Spleen (tissue), 13 donors: ENCODE measurements at places on chromosomes 2 and 18.
A peak's percentile ranks its signal among the peaks of the same experiment; 100 is the strongest.

GRCh38 chr2:37857575-37858399, 67.3 kb upstream of the RMDN2 start:
- DNase-seq: no peak

GRCh38 chr2:13542642-13543041, 825.9 kb downstream of the TRIB2 start:
- no peak for DNase-seq

DNA sequence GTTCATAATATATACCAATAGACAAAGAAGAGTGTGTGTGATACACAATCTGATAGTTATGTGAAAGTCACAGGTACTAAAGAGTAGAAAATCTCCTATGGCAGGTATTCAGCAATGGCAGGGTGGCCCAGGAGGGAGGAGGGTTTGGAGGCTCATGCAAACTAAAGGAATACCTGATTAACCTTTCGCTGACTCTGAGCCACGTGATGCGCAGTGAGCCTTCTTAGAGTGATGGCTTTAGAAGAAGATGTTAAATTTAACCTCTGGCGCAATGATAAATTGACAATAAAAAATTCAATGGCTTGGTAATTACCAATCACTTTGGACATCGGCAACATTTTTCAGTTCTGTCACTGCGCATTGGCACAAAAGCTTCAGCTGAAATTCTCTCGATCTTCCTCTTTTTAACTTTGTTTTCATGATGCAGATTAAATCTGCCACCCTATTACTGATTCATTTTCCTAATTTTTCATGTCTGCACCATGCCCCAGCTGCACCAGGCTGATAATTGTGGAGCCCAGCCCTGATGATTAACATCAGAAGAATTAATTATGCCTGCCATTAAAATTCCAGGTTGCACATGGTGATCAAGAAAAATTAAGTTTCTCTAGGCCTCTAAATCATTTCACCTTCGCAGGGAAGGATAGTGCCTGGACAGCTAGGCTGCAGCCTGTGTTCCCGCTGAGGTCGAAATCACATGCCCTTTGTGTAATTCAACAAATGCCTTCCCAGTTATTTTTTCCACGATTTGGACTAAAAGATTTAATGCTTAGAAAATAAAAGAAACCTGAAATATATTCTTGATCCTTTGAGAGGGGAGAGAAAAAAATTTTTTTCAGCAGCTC, 250.6 kb upstream of the HNRNPA3 start:
- DNase-seq: no peak

DNA sequence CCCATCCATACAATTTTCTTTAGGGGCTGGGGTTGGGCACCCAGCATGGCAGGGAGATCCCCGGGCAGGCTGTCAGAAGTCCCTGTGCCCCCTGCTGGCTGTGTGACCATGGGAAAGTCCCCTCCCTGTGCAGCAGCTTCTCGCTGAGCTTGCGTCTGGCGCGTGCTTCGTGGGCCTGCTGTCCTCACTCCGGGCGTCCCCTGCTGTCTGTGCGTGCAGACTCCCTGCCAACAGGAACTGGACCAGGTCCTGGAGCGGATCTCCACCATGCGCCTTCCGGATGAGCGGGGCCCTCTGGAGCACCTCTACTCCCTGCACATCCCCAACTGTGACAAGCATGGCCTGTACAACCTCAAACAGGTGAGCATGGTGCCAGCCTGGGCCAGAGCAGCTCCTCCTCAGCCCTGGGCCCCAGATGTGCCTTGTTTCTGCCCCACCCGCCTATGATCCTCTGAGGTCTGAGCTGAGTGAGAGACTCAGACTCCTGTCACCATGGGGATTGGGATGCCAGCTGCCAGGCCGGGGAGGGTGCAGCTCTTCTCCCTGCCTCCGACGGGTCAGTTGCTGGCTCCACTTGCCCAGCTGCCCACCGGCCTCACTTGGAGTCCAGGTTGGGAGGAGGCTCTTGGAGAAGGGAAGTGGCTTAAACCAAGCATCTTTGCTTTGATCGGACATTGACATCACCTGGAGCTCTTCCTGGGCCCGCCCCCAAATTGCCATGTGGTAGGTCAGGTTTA, 28.6 kb downstream of the IGFBP2 start:
- no peak for DNase-seq

GRCh38 chr2:74188018-74188601, 9.4 kb upstream of the MOB1A start:
- DNase-seq: peak; percentile 80
